ENCODE measurements at places on chromosomes 3 and 15. TPM values are rescaled to one million over a fixed set of nuclear protein-coding genes. Genes with fewer than 3 reads are reported as not detected.

CHRNB4 gene
- not detected for total RNA-seq

MYLK gene
- not detected for total RNA-seq

SRGAP3 gene
- total RNA-seq = 3.0 TPM

LRRIQ4 gene
- total RNA-seq = 0.22 TPM
